ENCODE measurements at places on chromosomes 7 and 10.

DNA sequence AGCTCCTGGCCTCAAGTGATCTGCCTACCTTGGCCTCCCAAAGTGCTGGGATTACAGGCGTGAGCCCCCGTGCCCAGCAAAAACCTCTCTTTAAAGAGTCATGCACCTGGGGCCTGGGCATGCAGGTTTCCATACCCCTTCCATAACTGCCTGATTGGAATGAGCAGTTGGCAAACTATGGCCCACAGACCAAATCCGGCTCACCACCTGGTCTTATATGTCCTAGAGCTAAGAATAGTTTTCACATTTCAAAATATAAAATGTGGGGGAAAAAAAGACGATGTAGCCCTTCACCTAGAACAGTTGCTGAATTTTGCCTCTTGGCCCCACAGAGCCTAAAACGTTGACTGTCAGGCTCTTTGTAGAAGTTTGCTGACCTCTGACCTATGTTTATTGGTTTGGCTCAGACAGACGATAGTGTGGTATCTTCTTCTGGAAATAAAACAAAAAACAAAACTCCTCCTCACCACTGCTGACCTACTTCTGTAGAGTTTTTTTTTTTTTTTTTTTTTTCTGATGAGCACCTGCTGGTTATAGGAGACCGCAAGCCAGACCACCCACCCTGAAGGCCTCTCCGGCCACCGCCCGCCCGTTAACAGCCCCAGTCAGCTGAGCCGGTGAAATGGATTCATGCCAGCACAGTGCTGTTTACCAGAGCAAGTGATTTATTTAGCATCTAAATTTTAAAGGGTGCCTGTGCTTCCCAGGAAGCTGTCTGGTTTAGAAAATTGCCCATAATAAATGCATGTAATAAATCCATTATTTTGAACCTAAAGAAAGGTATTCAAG lies 33.5 kb upstream of the SFRP5 start:
- no peak for DNase-seq

GRCh38 chr10:19874791-19875190 lies 58.6 kb downstream of the PLXDC2 start:
- no peak for DNase-seq

DNA sequence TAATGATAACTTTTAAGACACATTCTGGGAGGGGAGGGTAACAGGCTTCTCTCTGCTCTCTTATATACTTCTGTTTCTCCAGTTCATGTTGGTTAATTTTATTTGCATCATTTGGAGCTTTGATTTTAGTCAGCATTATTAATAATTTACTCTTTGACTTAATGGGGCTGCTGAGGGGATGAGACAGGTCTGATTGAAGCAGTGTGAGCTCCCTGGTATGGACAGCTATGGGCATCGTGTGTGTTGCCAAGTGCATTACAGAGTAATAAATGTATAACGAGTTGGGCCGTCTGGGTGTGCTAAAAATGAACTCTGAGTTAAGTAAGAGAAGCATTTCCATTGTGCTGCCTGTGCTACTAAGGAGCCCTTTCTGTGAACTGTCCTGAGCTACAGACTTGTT lies 31.7 kb upstream of the IKZF1 start:
- DNase-seq, result no peak

DNA sequence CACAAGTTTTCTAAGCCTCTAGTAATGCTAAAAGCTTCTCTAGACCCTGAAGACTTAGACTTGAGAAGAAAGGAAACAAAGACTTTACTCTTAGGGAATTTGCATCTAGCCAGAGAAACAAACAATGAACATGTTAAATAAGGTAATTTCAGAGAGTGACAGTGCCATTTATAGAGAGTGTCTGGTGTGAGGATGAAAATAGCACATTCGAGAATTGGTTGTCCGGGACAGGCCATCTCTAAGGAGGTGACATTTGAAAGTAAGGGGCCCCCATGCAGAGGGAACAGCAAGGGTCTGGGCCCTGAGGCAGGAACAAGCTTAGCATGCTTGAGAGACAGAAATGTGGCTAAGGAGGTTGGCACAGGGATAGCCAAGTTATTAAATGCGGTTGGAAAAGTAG lies 48.1 kb downstream of the ADAM22 start:
- DNase-seq, result no peak

DNA sequence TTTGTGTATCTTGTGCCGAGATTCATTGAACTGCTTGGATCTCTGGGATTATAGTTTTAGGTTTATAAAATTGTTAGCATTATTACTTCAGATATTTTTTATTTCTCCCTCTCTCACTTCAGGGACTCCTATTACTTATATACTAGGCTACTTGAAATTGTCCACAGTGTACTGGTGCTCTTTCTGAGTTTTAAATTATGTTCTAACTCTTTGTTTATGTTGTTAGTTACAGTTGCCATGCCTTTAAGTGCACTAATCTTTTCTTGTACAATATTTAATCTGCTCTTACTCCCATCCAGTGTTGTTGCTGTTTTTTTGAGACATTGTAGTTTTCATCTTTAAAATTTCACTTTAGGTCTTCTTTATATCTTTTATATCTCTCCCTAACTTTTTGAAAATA lies 13.1 kb downstream of the PLEKHS1 start:
- no peak for DNase-seq

DNA sequence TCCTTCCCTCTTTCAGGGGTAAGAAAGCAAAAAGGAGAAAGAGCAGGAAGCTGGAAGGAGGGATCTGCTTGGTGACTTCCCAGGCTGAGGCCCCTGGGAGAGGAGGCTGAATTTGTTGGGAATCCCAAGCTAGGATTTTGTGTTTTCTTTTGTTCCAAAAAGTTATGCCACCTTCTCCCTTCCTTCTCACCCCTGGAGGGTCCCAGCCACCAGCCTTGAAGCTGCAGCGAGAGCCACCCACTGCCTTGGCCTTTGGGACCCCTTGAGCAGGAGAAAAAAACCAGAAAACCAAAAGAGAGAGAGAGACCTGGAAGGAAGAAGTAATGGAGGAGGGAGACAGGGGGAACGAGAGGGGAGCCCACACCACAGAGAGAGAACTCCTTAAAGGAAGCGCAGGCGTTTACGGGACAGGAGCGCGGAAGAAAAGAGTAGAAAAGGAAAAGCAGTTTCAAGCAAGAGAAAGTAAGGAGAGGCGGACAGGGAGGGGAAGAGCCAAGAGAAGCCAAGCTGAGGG lies 7.2 kb downstream of the VAX1 start:
- no peak for DNase-seq

- DNase-seq, result no peak
Observed at GRCh38 chr10:62985807-62986600, 147.1 kb upstream of the NRBF2 start.

- no peak for DNase-seq
Observed at GRCh38 chr7:36224934-36225858, 72.1 kb downstream of the EEPD1 start.

- no peak for DNase-seq
Observed at GRCh38 chr10:99484626-99485581, 47.8 kb upstream of the NKX2-3 start.

DNA sequence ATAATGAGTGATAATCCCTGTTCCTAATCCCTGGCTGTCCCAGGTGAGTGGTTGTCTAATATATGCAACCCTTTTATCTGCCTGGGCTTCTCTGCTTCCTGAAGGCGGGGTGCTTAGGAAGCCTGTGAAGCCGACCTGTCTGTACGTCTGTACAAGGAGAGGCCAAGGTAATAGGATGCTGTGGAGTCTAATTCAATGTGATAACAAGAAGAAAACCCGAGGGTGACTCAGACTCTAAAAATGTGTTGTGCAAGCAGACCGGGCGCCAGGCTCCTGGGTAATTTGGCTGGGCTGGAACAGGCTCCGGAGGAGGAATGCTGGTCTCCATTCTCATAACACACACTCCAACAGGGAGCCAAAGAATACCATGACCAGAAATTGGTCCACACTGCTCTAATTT lies 43.6 kb downstream of the THNSL1 start:
- no peak for DNase-seq

- no peak for DNase-seq
Observed at GRCh38 chr7:46939558-46939957, 642.4 kb downstream of the TNS3 start.

DNA sequence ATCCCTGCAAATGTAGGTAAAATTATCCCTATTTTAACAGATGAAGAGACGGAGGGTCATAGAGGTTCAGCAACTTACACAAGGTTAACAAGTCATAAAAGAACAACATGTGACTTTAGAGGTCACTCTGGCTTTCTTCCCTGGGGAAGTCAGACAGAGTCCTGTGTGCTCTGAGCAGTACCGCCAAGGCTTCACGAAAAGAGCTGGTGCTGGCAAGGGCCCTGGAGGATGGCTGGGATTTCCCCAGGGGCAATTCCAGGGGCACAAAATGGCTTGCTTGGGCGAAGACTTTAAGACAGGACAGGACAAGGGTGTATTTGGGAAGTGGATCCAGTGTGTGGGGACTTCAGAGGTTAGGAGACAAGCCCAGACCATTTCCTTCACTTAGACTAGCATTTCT lies 144.1 kb downstream of the PIP4K2A start:
- DNase-seq, result no peak

DNA sequence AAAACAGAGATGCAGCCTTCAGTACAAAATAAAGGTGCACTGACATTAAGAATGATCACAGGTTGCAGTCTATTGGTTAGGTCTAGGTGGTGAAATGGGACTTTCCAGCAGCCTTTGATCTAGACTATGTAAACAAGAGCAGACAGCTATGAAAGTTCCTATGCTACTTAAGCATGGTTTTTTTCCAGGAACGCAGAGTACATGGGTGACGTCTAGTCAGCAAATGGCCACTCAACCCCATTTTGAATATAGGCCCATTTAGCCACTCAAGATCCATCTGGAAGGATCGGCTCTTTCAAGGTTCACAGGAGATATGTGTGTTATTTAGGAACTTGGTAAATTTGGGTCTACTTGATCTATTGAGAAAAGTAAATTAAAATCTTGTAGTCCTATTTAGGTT lies 1424.6 kb upstream of the LRRTM3 start:
- no peak for DNase-seq

DNA sequence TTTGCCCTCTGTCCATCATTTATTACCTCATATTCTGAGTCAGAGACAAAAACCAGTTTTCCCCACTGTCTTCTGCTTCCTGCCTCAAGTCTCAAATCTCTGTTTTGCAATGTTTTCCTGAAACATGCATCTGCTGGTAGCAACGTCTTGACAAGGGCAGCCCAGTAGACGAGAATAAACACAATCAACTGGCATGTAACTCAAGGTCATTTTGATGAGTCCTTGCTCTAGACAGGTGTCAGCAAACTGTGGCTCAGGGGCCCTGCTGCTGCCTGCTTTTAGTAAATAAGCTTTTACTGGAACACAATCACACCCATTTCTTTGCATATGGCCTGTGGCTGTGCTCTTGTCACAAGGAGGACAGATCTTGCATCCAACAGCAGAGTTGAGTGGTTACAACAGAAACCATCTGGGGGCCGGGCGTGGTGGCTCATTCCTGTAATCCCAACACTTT lies 59.8 kb downstream of the ITIH5 start:
- DNase-seq, result no peak

DNA sequence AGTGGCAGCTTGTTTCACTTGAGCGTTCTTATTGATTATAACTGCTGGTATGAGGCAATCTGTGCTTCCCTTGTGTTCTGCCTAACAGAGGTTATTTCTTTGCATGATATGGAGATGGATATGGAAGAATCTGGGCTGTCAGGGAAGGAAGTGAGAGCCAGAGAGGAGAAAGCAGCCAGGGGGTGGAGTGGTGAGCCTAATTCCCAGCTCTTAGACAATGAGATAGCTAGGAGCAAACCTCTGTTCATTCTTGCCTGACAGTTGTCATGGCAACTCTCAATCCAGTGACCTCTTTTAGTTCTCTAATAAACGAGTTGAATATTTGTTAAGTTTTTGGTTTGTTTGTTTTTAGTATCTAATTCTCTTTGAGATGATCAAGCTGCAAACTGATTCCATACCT lies 214.3 kb downstream of the NRG3 start:
- DNase-seq, result no peak

GRCh38 chr10:84344526-84344925 lies 16.1 kb downstream of the CCSER2 start:
- DNase-seq, result no peak

- no peak for DNase-seq
Observed at GRCh38 chr7:117190746-117191435, 132.0 kb downstream of the WNT2 start.

- no peak for DNase-seq
Observed at GRCh38 chr10:30828164-30828563, 198.6 kb upstream of the LYZL2 start.

DNA sequence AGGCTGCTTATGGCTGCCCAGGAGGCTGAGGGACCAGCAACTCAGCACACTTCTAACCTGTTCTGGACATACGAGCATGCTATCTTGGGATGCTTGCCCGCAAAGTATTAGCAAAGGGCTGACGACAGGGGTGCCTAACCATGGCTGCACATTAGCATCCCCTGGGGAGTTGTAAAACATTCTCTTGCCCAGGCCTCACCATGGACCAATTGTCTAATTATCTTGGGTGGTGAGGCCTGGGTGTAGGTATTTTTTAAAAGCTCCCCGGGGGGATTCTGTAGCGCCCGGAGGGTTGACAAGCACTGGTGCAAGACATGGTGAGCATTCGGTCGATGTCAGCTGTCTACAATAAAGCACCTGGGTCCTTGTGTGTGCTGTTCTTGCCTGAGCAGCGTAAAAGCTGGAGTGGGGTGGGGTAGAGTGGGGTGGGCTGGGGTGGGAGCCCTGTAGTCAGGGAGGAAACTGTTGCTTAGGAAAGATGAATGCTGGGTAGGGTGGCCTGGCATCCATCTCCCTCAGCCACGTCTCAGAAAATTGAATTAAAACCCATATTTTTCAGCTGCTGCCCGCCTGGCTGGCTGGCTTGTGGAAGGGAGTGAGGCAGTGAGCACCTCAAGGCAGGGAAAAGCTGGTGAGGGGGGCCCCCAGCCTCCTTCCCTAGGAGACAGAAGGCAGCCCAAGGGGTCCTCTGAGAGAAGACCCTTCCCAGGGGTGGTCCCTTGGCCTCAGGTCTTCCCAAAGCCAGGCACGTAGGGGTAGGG lies 2.9 kb upstream of the ADCYAP1R1 start:
- DNase-seq, result no peak

DNA sequence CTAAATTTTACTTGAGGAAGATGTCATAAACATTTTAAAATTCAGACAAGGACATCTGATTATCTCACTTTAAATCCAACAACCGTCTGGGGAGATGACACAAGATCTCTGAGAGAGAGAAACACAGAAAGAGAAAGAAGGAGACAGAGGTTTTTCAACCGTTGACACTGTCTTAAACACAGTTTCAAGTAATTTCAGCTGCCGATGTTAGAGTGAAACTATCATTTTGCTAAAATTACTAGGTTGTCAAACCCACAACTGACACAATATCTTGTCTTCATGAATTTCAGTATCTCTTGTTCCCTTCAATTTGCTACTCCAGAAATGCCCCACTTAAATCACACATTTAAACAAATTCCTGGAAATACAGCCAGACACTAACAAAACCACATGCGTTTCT lies 174.8 kb downstream of the RAPGEF5 start:
- no peak for DNase-seq

DNA sequence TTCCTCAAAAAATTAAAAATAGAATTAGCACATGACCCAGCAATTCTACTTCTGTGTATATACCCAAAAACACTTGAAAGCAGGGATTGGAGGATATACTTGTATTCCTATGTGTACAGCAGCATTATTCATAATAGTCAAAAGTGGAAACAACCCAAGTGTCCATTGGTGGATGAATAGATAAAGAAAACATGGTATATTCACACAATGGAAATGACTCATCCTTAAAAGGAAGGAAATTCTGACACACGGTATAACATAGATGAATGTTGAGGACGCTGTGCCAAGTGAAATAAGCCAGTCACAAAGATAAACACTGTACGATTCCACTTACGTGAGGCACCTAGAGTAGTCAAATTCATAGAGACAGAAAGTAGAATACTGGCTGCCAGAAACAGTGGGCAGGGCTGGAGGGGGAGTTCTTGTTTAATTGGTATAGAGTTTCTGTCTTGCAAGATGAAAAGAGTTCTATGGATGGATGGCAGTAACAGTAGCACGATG lies 26.6 kb upstream of the KAT6B start:
- DNase-seq, result no peak
